ENCODE measurements at places on chromosomes 3 and 15. TPM values are rescaled to one million over a fixed set of nuclear protein-coding genes. Genes with fewer than 3 reads are reported as not detected.

The FBXO40 gene
- not detected for polyA plus RNA-seq

The ADPRH gene
- 6.2 TPM for polyA plus RNA-seq

The FURIN gene
- polyA plus RNA-seq, result 8.1 TPM

The CLDN16 gene
- polyA plus RNA-seq, result not detected

The OR5K2 gene
- not detected for polyA plus RNA-seq

The ANKUB1 gene
- not detected for polyA plus RNA-seq

The ATP6V1A gene
- polyA plus RNA-seq, result 30.2 TPM

The RTP1 gene
- polyA plus RNA-seq, result not detected

The SKOR1 gene
- polyA plus RNA-seq, result not detected

The C3orf20 gene
- not detected for polyA plus RNA-seq

The TRPM1 gene
- not detected for polyA plus RNA-seq

The ITIH1 gene
- polyA plus RNA-seq, result not detected

The FANCD2OS gene
- polyA plus RNA-seq, result not detected

The PAK6 gene
- polyA plus RNA-seq, result not detected

The PLXND1 gene
- 0.88 TPM for polyA plus RNA-seq

The PRR20G gene
- polyA plus RNA-seq, result not detected

Measured in CD4-positive, CD25-positive, alpha-beta regulatory T cell (primary cell).